ENCODE measurements at places on chromosomes 1 and 21.
A peak's percentile ranks its signal among the peaks of the same experiment; 100 is the strongest.

GRCh38 chr1:41955461-41956159 lies 36.9 kb upstream of the HIVEP3 start:
- peak; percentile 14 for DNase-seq

DNA sequence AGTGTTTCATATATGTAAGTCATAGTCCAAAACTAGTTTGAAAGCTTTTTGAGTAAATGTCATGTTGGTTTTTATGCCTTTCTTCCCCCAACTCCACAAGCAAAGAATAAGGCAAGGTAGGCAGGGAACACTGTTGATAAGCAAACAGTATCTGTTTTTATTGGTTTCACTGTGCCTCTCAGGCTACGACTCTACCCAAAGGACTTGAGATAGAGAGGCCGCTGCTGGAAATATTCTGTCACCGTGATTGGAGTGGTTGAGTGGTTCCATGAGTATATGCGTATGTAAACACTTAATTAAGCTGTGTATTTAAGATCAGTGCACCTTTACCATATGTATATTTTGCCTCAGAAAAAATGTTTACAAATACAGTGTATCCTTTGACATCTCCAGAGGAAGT lies 138.1 kb upstream of the KIF26B start:
- no peak for DNase-seq

GRCh38 chr21:42164064-42164789 lies 54.7 kb upstream of the ABCG1 start:
- no peak for DNase-seq

GRCh38 chr21:45854690-45855247 lies 126.8 kb upstream of the COL6A1 start:
- no peak for DNase-seq

DNA sequence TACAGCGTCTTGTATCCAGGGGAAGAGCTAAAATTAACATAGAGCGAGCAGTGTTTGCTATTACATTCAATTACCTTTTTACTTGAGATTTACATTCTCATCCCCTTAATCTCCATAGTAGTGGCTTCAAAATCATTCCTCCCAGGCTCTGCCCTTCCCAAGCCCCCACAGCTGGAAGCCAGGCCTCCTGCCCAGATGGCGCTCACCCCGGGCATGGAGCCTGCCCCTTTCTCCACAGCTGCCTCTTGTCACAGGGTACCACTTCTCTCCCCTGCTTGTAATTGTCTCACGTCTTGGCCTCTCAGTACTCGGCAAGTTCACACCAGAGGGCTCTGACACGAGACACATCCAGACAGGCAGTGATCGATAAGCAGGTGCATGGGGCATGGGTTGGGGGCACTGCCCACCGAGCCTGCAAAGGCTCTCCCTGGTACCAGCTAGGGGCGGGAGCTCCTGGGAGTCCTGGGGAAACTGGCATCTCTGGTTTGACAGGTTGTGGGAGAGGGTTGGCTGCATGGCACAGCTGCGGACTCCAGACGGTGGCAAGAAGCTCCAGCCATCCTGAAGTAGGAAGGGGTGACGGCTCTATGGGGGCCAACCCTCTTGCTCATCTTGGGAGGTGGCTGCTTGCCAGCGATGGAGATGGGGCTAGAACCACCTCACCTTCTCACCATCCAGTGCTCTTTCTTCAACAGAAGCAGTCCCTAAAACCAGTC lies 20.1 kb downstream of the CASZ1 start:
- DNase-seq = no peak

- peak; percentile 32 for DNase-seq
Observed at GRCh38 chr1:244077473-244078220, 26.6 kb downstream of the ZBTB18 start.

DNA sequence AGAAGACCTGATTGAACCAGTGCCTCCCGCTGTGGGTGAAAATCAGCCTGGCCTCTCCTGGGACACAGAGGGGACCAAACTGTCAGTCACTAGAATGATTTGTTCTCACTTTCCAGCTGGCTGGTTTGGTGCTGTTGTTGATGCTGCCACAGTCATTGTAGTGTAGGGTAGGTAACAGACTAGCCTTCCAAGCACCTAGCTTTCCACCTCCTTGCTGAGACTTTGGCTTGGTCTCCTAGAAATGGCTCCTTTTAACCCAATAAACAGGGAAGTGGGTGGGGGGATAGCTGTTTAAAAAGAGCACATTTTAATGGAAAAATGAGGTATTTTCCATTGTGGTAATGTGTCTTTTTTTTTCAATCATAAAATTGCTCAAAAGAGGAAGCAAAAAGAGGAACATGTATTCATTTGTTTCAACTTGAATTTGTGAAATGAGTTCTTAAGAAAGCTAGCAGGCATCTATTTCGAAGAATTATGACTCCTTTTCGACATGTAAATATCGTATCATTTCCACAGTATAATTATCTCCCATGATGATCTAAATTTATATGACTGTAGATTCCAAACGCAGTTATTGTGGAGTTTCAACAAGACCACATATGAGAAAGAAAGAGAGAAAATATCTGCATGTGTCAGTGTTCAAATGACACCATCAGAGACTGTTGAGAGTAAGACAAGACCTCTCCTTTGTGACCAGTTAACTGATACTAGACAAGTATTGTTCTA lies 190.1 kb downstream of the HLX start:
- no peak for DNase-seq

DNA sequence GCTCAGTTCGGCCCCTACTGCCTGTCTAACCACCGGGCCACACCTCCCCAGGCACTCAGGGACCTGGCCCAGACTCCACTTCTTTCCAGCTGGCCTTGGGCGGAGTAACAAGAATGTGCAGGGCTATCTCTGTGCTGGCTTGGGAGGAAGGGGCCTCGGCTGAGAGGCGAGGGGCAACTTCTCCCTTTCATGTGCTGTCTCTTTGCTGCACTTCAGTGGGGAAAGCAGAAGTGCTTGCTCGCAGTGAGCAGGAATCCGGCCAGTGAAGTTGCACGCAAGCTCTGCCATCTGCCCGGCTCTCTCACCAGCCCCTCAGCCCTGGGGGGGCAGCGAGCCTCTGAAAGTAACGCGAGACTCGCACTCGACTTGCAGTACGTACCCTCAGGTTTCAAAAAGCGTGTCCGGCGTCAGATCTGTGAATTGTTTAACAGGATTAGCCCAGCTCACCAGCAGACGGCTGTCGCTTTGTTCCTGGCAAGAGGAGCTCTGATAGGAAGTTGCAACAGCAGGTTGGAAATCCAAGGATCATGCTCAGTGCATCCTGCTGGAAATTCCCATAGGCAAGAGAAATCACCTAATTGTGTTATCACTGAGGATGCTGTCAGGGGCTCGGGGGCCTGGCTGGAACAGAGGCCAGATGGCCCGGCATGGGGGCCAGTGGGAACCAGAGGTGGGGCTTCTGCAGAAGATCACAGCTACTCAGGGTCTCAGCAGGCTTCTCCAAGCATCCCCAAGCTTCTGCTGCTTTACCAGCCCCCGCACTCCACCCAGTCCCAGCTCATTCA lies 221.1 kb downstream of the NPHP4 start:
- DNase-seq = peak; percentile 14

DNA sequence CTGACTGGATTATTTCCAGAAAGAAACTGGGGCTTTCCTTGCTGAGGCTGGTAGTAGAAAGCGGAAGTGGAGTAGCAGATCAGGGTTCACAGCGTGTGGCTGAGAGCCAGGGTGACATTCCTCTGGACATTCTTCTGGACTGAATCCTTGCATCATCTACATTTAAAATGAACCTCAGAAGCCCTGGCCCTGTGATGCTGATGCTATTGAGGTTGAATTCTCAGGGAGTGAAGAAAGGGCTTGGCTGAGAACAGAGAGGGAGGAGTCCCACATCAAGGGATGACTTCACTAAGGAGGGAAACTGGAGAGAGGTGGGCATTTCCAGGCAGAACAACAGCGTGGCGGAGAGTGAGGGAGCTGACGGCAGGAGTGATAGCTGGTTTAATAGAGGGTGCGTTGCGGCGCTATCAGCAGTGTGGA lies 102.3 kb upstream of the LMO4 start:
- peak; percentile 5 for DNase-seq

DNA sequence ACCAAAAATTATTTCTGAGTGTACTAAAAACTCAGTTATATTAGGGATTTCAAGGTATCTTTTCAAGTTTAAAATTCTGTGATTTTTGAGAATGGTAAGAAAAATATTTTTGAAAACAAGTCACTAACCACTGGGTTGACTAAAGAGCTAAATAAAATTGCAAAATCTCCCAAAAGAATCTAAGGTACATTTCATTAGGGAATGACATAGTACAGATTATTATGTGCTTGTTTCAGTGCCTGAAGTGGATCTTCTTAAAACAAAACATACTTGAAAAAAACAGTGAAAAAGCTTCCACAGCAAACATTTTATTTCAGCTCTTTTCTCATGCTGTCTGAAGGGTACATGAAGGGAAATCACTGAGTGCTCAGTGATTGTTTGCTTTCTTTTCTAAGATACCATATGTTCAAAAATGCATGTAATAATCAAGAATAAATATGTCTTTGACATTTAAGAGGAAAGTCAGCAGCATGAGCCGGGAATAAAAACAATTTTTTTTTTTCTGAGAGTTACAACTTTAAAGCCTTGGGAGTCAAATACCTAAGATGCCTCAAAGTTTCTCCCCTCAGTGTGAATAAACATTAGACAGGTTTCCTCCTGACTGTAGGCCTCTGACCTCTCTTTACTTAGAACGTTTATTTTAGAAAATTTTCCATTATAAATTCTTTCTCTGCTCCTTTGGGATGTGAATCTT lies 200.7 kb downstream of the KCNT2 start:
- no peak for DNase-seq

- no peak for DNase-seq
Observed at GRCh38 chr1:198637157-198637556, 1.7 kb upstream of the PTPRC start.

DNA sequence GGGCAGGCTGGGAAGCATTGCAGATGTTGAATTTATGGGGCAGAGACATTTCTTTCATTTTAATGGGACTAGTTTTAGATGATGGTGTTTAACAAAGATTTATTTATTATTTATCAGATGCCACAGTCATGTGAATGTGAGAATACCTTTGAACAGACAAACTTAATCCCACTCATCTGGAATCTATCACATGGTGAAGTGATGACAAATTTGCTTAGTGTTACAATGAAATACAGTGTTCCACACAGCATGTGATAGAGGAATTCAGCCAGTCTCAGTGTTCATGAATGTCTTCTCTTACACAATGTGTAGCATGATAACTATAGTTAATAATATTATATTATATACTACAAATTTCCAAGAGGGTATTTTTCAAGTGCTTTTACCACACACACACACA lies 1361.7 kb upstream of the B3GALT2 start:
- no peak for DNase-seq

DNA sequence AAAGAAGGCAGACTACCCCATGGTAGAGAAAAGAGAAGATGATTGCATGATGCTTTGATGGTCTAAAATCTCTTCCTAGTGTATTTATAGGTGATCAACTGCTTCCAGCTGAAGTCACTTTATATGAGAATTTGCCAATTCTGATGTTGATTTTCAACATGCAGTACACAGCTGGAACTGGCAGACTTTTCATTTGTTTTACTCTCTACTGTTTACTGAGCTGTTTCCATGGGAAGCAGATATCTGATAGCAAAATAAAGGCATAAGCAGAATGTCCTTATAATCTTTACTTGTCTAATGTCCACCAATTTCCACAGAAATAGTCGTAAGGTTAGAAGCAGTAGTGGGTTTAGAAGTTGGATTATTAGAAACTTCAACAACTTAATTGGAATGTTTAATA lies 74.9 kb downstream of the SYDE2 start:
- no peak for DNase-seq

DNA sequence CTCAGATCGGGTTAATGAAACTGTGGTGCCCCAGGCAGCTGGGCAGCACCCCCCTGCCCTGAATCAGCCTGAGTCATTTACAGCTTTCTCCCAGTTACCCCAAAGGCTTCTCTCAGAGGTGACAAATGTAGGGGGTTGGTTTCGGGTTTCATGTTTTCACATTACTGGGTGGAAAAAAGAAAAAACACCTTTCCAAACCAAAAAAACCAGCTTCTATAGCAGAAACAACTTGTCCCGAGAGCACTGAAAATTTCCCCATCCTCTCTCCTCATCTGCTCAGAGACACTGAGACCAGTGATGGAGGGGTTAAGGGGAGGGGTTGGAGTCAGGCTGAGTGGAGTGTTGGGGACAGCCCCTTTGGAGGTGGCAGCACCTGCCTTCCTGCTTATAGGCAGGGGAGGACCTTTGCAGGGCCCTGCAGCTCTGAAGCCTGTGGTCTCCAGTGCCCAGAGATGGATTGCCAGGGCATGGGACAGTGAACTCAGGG lies 15.6 kb downstream of the UTP11 start:
- no peak for DNase-seq
